ENCODE measurements at places on chromosomes 16 and 17.

DNA sequence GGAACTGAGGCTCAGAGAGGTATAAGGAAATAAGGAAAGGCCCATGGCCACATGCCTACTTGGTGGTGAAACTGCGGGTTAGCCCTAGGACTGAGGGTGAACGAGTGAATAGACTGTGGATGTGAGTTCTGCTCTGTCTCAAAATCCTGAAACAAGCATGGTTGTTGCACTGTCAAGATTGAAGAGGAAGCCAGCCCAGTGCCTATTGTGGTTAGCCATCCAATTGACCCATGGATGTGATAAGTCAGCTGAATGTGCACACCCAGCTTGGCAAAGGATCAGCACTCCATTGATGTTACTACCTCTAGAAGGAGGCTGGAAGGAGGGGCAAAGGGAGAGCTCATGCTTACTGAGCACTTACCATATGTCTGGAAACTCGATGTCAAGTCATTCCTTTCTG is 4.5 kb downstream of the TMEM114 start:
- no peak for DNase-seq

DNA sequence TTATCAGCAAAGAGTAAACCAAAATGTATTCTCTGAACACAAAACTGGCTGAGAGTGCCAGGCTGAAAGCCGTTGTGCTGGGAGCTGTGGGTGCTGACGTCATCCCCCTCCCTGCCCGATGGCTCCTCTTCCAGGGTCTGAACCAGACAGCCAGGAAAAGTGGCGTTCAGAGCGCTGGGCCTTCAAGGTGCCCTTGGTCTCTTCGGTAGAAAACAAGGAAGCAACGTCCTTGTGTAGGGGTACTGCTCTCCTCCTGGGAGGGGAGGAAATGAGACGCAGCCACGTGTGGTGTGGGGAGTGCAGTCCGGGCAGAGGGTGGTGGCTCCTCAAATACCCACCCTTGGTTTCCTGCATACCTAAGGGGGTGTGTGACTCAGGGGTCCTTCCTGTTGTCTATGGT is 394.7 kb downstream of the SEC14L1 start:
- DNase-seq = no peak

GRCh38 chr17:34312080-34312479 is 7.2 kb upstream of the CCL8 start:
- no peak for DNase-seq

GRCh38 chr16:22961206-22961605 is 147.2 kb downstream of the HS3ST2 start:
- DNase-seq = no peak

DNA sequence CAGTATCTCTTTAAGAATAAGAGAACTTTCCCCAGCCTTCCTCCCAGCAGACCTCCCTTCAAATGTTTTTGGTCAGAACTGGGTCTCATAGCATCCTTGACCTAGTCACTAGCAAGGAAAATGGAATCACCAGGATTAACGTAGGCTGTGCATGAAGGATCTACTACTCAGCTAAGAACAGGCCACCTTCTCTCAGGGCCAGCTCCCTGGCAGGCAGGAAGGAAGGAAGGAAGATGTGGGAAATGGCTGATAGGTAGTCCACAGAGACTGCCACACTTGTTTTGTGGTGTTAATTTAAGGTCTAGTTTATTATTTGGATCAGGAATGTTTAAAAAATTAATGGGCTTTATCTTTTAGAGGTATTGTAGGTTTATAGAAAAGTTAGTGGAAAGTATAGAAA is 136.4 kb downstream of the SPECC1 start:
- no peak for DNase-seq

GRCh38 chr17:79953335-79953734 is 82.3 kb downstream of the TBC1D16 start:
- DNase-seq = no peak

- no peak for DNase-seq
Observed at GRCh38 chr17:43574896-43575525, 28.9 kb upstream of the ETV4 start.

DNA sequence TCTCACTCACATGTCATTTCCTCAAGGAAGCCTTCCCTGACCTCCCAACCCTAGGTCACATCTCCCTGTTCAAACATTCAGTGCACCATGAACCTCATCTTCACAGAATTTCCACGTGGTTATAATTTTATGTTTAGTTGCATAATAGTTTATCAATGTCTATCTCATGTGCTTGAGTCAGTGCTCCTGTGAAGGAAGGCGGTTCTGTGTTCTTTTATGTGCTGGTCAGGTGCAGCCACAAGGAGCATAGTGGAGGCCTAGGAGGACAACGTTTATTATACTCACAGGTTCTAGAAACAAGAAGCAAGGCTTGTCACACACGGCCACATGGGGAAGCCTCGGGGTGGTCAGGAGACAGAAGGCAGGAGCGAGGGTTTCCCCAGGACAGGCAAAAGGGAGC is 34.5 kb upstream of the SCNN1B start:
- no peak for DNase-seq

DNA sequence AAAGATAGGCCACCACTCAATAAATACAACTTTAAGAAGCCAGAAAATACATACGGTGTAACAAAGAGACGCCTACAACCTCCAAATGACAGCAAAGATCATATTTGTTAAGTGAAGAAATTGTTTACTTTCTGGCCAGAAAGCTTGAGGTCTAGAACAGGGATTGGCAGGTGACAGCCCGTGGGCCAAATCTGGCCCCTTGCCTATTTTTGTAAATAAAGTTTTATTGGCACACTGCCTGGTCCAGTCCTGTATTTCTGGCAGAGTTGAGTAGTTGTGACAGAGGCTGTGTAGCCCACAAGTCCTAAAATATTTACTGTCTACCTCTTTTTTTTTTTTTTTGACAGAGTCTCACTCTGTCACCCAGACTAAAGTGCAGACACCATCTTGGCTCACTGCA is 3.4 kb upstream of the CLEC19A start:
- DNase-seq = no peak

DNA sequence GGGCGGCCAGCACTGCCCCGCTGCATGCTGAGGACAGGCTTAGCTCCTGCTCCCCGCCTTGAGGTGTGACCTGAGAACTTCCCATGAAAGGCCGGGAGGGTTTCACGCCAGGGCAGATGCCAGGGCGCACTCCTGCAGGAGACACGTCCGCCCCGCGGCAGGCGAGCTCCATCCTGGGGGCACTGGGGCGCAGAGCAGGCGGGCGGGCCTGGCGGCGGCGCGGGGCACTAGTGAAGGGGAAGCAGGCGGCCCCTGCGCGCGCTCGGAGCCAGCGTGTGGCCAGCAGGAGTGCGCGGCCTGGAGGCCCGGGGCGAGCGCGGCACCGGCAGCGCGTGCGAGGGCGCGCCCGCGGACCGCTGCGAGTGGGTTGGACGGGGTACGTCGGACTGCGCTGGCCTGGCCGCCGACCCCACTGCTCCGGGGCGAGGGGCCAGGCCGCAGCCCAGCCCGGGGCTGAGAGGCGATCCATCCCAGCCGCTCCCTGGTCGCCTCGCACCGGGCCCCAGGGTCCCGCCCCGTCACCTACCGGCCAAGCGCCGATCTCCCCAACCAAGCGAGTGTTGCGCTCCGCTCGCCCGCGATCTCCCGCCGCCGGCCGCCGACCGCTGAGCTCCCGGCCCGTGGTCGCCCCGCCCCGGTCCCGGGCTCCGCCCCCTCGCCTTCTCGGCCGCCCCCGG is at the start of gene MAP3K14:
Gene MAP3K14, minus strand, starts transcription at position 587 of the 677 bp plus-strand sequence. CDS start 26,275 bp downstream, outside the sequence.
- DNase-seq = no peak

GRCh38 chr17:54256401-54256929 is 433.7 kb downstream of the KIF2B start:
- DNase-seq = no peak

- DNase-seq = no peak
Observed at GRCh38 chr17:78121801-78122215, 6.7 kb downstream of the TMC6 start.

DNA sequence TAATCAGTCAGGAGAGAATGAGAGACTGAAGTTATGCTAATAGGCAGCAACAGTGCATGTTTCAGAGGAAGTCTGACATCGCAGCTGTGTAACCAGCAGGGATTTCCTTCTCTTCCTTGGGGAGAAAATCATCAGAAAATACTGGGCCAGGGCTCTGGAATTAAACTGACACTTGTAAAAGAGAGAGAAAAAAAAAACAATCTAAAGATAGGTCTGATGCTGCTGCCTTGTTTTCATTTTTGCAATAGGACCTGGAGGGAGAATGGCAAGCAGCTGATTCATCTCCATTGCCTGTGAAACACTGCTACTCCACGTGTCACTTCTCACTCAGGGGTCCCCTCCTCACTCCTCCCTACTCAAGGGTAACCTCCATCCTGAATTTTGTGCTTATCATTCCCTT is 17.7 kb upstream of the CORO6 start:
- DNase-seq = no peak

- DNase-seq = no peak
Observed at GRCh38 chr17:47807421-47807820, 14.2 kb downstream of the OSBPL7 start.

DNA sequence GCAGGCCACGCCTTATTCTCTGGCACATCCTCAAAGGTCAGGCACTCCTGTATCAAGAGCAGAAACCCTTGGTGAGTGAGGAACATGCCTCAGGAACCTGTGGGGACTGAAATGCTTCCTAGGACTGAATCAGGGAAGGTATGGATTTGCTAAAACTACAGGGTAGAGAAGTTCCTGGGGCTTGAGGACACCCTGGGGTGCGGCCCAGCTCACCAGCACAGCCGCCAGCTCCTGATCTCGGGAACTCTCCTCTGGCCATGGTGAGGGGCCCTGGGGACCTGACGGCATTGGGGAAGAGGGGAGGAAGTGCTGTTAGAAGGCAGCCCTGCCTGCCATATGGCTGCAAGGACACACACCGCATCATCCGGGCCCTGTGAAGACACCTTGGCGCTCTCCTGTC is 7.5 kb downstream of the ZSCAN10 start:
- no peak for DNase-seq

GRCh38 chr17:66272811-66273585 is 29.4 kb upstream of the PRKCA start:
- no peak for DNase-seq

- no peak for DNase-seq
Observed at GRCh38 chr16:57512296-57513001, 23.9 kb downstream of the CCDC102A start.

- no peak for DNase-seq
Observed at GRCh38 chr17:62672957-62673356, 45.5 kb downstream of the MRC2 start.

DNA sequence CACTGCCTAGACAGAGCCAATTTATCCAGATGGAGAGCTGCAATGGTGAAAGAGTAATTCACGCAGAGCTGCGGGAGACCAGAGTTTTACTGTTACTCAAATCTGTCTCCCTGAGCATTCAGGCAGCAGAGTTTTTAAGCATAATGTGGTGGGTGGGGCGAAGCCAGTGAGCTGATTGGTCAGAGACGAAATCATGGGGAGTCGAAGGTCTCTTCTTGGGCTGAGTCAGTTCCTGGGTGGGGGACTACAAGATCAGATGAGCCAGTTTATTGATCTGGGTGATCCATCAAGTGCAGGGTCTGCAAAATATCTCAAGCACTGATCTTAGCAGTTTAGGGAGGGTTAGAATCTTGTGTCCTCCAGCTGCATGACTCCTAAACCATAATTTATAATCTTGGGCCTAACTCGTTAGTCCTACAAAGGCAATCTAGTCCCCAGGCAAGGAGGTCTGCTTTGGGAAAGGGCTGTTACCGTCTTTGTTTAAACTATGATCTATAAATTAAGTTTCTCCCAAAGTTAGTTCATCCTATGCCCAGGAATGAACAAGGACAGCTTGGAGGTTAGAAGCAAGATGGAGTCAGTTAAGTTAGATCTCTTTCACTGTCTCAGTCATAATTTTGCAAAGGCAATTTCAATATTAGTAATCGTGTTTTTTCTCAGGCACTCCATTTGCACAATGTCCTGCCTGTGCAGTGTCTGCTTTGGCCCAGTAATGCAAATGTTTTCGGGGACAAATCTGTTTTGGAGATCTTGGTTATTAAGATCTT is 27.0 kb downstream of the PIGL start:
- no peak for DNase-seq

- no peak for DNase-seq
Observed at GRCh38 chr17:1649844-1650501, at the start of gene RILP. TSS of gene RILP (minus strand) at chr17:1649866. CDS start at chr17:1649804, 62 bp downstream.

DNA sequence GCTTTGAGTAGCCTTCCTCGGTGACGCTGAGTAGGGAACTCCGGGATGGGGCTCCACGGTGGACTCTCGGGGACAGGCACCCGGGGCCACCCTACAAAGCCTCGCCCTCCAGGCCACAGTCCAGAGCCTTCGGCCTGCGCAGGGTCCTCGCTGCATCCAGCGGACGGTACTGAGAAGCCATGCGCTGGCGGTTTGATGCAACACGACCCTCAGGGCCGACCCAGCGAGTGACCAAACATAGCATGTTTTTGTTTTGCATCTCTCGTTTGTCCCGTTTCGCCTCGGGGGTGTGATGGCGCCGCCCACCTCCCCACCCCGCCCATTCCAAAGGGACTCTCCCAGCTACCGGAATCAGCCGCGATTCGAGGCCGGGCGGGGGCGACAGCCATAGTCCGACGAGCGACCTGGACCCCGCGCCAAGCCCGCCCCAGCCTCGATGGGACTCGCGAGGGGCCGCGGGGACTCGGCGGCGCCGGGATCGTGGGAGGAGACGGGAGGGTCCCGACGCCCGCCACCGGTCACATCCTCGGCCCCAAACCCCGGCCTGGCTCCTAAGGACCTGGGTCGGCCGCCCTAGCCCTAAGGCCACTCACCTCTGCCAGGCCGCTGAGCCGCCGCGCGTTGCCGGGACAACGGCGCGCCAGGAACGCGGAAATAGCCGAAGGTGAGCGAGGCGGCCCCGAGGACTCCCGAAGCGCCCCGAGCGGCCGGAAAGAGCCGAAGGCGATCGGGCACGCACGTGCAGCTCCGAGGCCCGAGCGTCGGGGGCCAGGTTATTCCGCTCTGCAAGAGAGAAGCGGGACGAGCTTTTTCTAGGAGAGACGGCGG is 1.6 kb downstream of the IFT140 start:
- DNase-seq = peak; percentile 68

- no peak for DNase-seq
Observed at GRCh38 chr16:22635801-22636200, 125.1 kb downstream of the NPIPB5 start.

- DNase-seq = no peak
Observed at GRCh38 chr17:81250286-81251093, 11.4 kb downstream of the NDUFAF8 start.

DNA sequence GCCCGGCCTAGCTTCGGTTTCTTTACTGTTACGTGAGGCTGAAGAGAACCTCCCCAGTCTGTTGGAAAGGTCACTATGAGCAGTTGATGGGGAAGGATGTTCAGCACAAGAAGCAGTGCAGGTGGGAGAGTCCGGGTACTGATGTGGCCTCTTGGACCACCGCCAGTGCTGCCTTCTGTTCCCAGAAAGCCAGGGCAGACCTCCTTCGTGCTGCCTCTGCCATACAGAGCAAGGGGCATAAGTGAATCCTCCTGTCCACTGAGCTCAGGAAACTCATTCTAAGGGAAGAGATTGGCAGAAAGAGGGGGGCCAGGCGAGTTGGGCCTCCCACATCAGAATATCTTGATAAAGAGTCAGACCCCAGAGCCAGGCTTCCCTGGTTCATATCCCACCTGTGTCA is 3.7 kb downstream of the PPP4C start:
- DNase-seq = no peak

Measured in nucleus accumbens (tissue), 56 donors.